Left renal cortex interstitium (tissue), 4 donors: ENCODE measurements at places on chromosomes 2 and 18. TPM values are rescaled to one million over a fixed set of nuclear protein-coding genes. Genes with fewer than 3 reads are reported as not detected.

DNA sequence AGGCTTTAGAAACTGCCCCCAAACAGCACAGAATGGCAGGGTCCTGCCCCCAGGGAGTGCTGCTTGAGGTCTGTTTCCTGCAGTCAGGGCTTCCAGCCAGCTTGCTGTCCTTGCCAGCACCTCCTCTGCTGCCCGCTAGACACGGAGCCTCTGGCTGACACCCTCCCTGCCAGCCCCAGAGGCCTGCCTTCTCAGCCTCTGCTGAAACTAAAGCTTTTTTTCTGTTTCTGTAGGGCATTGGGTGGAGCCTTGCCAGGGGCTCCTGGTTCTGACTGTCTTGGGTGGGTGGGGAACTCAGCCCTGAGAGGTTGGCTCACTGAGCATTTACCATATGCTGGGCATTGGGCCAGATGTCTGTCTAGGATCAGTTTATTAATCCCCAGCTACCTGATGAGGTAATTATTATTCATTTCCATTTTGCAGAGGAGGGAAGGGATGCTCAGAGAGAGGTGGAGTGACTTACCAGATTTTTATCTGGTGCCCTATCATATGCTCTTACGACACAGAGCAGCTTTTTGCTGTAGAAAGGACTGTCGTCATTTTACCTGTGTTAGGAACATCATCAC, 35.4 kb downstream of the INPP4A start:
- DNase-seq, result no peak

DNA sequence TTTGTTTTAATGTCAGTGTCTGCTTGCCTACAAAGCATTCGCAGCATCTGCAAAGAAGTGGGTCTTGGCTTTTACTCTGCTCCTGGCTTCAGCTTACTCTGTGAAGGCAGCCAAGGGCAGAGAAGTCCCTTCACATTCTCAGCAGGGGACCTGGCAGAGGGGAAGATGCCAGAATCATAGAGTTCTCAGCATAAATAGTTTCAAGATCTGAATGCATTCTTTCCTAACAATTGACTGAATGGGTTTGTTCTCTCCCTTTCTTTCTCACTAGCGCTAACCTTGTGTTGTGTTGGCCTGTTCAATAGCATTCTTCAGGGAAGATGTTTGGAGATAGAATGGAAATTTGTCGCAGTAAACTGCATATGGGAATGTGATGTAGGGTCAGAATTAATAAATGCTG, 106.9 kb downstream of the FARSB start:
- no peak for DNase-seq

GRCh38 chr2:239956818-239957261, 68.3 kb downstream of the NDUFA10 start:
- DNase-seq, result no peak

ICOS gene
- polyA plus RNA-seq, result not detected

DNA sequence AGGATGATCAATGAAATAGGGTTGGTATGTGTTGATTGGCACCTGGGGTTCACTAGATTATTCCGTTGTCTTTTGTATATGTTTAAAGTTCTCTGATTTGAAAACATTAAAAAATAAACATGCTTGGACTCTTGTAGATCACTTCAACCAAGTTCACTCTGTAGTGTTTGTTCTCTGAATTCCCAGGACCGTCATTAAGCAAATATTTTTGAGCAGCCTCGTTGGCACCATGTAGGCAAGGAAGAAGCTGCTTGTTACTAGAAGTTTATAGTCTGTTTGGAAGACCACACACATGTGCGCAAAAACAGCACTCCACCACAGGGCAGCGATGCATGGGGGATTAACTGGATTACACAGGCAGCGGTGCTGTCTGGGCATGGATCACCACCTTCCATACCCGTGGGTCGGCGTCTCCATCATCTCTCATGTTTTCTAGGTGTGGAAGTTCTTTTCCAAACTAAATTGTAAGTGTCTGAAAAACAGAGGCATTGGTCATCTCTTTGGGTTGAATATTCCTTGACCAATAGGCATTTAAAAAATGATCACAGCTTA, 212.2 kb downstream of the FHOD3 start:
- no peak for DNase-seq

CROCC2 gene
- polyA plus RNA-seq, result 0.11 TPM

CRIM1 gene
- polyA plus RNA-seq, result 97.7 TPM

CDH19 gene
- polyA plus RNA-seq, result 0.41 TPM

GRCh38 chr2:221202431-221202830, 369.7 kb downstream of the EPHA4 start:
- no peak for DNase-seq

DNA sequence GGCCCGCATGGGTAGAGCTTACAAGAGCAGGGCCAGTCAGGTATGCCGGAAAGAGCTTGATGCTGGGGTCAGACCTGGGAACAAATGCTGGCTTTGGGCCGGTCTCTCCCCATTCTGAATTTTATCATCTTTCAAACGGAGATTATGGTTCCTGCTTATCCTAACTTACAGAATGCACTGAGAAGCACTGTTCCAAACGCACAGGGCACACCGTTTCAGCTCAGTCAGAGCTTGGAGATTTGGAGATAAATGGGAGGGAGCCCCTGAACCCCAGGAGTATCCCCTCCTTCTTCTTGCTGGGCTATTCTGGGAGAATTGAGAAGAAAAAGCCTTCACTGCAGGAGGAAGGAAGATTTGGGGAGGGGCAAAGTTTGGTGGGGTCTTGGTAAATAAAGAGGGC, 169.4 kb downstream of the DDX1 start:
- no peak for DNase-seq

C18orf54 gene
- polyA plus RNA-seq, result 10.3 TPM

LHCGR gene
- 0.24 TPM for polyA plus RNA-seq

DNA sequence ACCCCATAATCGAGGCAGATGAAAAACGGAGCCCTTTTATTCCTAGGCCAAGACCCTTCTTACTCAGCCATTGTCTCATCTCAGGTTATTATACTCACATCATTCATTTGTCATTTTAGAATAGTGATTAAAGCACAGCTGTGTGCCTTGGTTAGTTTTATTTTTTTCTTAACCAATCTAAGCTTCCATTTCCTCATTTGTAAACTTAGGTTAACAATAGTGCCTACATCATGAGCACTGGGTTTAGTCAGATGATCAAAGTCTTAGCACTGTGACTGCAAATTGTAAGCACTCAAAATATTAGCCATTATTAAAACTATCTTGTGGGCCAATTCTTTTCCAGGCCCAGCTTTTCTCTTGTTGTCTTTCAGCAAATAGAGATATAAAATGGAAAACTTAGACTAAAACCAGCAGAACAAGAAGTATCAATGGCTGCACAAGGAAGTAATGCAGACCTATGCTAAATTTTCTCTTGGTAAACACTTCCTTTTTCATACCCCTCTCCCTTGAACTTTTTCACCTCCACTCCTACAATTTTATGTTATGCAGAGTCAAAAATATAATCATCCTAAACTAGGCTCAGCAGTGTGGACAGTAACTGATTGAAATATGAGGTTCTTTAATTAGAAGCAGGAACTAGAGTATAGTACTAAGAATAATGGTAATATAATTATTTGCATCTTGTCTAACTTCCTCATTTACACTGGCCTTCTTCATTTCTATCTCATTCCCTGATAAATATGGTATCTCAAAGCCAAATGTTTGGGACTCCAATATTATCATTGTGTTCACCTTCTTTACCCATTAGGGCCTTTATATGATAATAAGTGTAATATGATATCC, 21.5 kb upstream of the GALNT3 start:
- DNase-seq, result no peak

DNA sequence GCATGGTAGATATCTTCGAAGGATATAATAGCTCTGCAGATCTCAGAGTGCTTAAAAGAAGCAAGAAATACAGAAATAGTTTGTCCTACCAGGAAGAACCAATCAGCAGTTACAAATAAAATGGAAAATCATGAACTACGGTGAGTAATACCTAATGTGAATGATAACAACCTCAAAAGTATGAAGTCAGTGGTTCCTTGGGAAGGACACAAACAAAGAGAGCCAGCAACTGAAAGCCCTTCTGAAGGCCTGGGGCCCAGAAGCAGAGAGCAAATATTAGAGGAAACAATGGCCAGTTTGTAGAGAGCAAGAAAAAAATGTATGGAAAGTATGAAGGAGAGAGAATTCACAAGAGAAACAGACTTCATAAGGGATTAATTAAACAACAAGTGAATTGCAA, 226.8 kb upstream of the CHST9 start:
- DNase-seq, result no peak

HSPD1 gene
- 545 TPM for polyA plus RNA-seq

DNA sequence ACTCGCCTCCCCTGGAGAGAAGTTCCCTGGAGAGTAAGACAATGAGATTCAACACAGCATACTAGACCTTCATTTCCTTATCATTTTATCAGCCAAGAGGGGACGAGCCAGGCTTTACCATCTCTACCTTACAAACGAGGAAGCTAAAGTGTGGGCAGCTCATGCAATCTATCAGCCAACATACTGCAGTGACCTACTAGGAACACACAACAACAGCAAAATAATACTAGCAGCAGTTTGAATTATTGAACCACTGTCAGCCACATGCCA, 60.0 kb upstream of the TEX51 start:
- no peak for DNase-seq

NEURL3 gene
- 5.4 TPM for polyA plus RNA-seq

PREB gene
- 53.7 TPM for polyA plus RNA-seq

DNA sequence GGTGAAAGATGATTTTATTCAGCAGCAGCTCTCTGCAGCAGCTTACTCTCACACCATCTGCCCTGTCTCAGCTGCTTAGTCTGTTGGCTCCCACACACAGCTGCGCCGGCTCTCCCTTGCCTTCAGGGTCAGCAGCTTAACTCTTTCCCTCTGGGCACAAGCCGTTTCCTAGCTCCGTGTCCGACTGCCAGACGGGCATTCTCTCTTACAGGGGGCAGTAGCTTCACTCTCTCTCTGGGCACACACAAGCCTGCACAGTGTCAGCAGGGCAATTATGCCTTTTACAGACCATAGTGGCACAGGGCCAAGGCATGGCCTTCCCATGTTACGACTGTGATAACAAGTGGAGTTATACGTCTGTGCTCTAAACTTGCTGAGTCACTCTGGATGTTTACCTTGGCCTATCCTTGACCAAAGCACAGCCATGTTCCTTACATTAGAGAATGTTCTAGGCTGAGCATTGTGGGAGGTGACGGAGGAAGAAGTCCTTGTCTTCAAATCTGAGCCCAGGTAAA, 31.7 kb downstream of the PCARE start:
- DNase-seq, result peak; percentile 56

GAREM1 gene
- 34.2 TPM for polyA plus RNA-seq

SERPINB2 gene
- polyA plus RNA-seq, result 0.27 TPM

SCN7A gene
- 14.3 TPM for polyA plus RNA-seq

- no peak for DNase-seq
Measured at GRCh38 chr2:238420878-238421694, 5.6 kb upstream of the ASB1 start.

HRH4 gene
- polyA plus RNA-seq, result 0.22 TPM

DNA sequence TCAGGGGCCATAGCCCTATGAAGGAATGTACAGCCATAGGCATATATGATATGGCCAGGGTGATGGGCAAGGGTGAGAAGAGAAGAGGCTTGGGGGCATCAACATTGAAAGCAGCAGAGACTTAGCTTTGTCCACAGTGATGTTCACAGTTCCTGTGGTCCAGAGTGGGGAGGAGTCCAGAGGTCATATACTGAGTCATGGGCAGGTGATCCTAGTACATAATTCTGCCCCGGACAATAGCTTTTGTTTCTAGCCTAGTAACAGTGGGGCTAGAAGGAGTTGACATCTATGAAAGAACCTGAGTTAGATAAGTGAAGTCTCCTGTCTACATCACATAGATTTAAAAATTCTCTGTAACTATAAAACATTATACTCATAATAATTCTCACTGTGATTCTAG, 496.3 kb upstream of the TNP1 start:
- DNase-seq, result no peak

ASIC4 gene
- 0.23 TPM for polyA plus RNA-seq

- DNase-seq, result no peak
Measured at GRCh38 chr2:179579800-179580199, 281.6 kb downstream of the ZNF385B start.

- no peak for DNase-seq
Measured at GRCh38 chr18:53526101-53526870, 698.2 kb downstream of the MBD2 start.

- no peak for DNase-seq
Measured at GRCh38 chr2:78699696-78700095, 325.8 kb upstream of the REG3G start.

GRCh38 chr2:234450431-234451124, 46.3 kb downstream of the ARL4C start:
- no peak for DNase-seq

DNA sequence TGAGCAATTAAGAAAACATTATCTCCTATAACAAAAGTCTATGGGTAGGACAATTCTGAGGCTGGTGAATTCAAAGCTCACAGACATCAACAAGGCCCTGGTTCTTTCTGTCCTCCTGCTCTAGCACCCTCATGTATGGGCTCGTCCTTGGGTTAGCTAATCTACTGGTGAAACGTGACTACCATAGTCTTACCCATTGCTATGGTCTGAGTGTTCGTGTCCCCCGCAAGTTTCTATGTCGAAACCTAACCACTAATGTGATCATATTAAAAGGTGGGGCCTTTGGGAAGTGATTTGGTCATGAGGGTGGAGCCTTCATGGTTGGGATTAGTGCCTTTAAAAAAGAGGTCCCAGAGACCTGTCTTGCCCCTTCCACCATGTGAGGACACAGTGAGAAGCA, 564.7 kb downstream of the TNS1 start:
- no peak for DNase-seq

ACVR1C gene
- 0.23 TPM for polyA plus RNA-seq

DNA sequence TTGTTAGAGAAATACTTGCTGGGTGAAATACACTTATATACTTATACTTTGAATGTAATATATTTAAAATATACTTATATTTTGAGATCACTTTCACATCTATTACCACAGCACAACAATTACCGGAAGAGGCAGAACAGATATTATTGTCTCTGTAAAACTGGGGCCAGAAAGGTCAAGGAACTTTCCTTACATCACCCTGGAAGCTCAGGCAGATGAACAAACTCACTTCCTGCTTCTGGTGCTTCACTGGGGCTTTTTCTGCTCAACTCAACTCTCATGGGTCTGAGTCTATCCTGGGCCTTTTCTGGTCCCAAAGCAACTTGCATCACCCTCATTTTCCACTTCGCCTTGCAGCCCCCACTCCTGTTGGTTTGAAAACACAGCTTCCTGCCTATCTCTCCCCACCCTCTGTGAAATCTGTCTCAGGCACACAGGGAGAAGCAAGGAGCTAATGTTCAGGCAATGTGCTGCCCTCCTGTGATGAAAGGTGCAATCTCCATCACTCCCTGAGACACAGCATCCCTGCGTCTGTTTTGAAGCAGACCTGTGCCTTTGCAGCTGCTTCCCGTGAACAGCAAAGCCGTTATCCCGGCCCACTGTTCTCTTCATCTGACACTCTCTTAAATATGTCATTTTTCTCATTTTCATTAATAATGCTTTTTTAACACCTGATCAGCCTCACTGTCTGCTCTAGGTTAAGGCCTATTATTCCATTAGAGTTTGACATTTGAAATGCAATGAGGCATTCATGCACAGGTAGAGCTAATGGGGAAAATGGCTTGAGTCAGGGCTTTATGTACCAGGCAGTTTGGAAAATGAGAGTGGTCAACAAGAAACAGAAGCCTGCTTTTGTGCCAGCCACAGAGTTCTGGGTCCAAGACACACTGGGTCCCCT, 251.9 kb upstream of the CHAC2 start:
- DNase-seq, result no peak

GRCh38 chr2:38634684-38635083, 31.2 kb upstream of the GALM start:
- no peak for DNase-seq
